Activated B cell treated with CpG ODN at 0.5 μM for 24 hours (primary cell): ENCODE measurements at places on chromosomes 7 and 10.

GRCh38 chr10:86535132-86535882 lies 13.7 kb upstream of the WAPL start:
- peak; percentile 41 for DNase-seq

- DNase-seq = no peak
Observed at GRCh38 chr10:130263289-130263688, 127.1 kb downstream of the GLRX3 start.

- DNase-seq = no peak
Observed at GRCh38 chr10:30114881-30115625, 55.7 kb upstream of the JCAD start.

DNA sequence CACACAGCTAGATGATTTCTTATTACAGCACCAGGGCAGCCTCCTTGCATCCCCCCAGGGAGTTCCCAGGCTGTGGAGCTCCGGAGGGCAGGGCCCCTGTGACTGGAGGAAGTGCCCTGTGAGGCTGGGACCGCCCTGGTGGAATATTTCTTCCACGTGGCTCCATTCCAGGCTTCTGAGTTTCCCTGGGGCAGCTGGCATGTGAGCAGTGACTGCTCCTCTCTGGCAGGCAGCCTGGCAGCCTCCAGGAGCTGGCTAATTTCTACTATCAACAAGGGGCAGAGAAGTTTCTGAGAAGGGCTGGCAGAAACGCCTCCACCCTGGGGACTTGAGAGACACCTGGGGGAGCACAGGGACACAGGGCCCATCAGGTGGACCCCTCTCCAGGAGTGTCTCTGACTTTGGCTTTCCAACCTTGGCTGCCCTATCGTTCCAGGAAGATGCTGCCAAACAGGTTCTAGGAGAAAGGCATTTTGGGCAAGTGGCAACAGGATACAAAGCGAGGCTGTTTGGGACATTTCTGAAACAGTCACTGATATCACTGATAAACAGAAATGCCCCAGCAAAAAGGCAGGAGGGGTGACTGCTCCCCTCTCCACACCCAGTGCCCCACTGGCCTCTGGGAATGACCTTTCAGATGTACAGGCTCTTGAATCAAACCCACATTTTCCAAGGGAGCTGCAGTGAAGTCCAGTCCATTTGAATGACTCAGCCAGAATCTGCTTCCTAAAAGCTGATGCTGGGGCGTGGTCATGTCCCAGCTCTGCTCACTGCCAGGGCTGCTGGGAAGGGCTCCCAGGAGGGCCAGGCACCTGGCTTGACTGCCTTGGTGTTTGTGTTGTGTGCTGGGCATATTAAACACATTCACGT lies 16.1 kb downstream of the MYOF start:
- no peak for DNase-seq

- no peak for DNase-seq
Observed at GRCh38 chr7:45663167-45663921, 89.2 kb downstream of the ADCY1 start.

DNA sequence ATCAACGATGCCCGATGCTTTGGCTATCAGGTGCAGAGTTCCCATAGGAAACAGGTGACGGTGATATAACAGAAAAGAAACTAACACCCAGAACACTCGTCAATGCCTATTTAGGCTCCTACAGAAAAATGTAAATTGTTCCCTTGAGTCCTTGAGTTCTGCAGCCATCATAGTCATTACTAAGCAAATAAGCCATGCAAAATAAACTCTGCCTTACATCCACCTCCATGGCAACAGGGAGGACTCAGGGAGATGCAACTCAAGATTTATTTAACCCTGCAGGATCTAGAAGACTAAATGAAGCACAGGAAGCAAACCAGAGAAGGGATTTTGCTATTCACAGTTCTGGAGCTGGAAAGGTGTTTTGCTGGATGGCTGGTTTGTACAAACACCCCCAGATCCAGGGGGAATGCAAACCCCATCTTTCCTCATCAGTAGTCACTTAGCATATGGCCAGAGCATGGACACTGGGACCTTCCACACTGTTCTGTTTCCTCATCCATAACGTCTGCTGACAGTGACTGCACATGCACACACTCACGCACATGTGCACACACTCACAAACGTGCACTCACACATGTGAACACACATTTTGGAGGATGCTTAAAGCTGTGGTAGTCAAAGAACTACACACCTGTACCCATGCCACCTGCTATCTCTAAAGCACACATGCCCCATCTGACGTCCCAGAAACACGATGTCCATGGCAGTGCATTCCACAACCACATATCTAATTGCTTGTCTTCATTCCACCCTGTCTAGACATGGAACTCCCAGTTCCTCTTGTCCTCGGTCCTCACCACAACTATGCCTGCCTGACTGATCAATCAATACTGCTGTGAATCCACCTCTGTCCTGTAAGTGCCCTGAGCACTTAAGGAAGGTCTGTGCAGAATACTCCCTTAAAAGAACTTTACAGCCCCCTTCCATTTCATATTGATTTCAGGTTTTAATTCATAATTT lies 178.2 kb downstream of the COBL start:
- no peak for DNase-seq

GRCh38 chr7:1920881-1921280 lies 250.8 kb downstream of the ELFN1 start:
- no peak for DNase-seq

- no peak for DNase-seq
Observed at GRCh38 chr7:103658055-103659005, 212.3 kb upstream of the SLC26A5 start.

GRCh38 chr7:105306298-105306748 lies 82.4 kb downstream of the SRPK2 start:
- no peak for DNase-seq

GRCh38 chr10:31075434-31075833 lies 43.8 kb upstream of the ZNF438 start:
- no peak for DNase-seq

- DNase-seq = no peak
Observed at GRCh38 chr10:29078919-29079318, 210.0 kb upstream of the LYZL1 start.

DNA sequence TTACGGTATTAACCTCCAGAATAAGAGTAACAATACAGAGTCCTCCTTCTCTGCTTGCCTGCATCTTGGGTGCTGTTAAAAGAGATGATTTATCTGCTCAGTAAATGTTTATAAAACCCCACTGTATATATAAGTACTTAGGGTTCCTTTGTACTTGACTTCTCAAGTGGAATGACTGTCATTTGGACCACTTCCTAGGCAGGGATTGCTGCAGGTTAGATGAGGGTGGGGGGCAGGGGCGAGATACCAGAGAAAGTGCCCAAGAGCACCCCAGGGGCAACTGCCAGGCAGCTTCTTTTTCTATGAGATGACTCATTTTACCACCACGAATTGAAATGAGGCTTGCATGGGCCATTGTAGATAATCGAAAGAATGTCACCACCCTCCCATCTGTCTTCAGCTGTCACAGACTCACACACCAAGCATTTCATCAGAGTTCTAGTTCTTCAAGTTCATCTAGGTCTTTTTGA lies 421.9 kb upstream of the GALNT17 start:
- DNase-seq = no peak

- no peak for DNase-seq
Observed at GRCh38 chr7:157780312-157780711, 443.5 kb downstream of the DNAJB6 start.

DNA sequence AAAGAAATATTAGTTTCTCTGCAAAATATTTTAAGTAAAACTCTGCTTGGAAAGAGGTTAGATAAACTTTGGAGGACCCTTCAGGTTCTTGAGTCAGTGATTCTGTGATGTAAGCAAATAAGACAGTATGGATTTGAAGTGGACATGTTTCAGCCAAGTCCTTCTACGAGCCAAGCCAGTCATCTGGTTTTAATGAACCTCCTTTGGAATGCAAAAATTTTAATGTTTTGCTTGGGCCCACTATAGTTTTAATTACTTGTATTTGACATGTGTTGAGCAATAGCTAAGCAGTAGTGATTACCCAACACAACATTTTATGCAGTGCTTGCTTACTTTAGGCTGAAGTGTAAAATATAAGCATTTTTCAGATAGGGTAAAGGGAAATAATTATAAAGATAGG lies 296.3 kb upstream of the SEMA3D start:
- DNase-seq = no peak

GRCh38 chr7:151274936-151275812 lies 26.7 kb upstream of the SMARCD3 start:
- no peak for DNase-seq

DNA sequence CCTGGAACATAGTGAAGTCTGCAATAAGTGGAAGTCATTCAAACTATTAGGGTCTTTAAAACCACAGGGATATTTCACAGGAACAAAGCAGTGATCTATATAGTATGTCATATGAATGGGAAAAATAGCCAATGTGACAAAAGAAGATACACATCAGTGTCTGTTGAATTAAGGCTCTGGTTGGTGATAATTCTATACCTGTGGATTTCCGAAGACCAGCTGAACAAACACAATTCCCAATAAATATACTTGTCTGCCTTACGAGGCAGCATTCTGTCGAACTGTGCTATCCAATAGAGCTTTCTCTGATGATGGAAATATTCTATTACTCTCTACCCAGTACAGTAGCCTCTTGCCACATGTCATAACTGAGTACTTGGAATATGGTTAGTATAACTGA lies 55.9 kb upstream of the CAV2 start:
- DNase-seq = no peak
